ENCODE measurements at places on chromosomes 12 and 14.
A peak's percentile ranks its signal among the peaks of the same experiment; 100 is the strongest.

DNA sequence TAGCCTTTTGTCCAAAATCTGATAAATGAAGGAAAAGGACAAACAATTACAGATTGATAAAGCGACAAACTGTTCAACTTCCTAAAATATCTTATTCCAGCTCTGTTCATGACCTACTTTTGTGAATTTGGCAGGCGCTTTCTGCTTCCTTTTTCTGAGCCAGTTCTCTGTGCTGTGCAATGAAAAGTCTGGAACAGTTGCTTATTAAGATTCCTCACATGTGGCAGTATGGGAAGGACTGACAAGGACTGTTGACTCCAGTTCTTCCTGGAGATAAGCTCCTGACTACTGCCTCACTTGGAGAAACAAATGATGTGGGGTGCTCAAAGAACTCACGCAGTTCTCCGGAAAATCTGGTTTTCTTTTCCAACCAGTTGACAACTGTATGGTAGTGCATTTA, 58.3 kb upstream of the ANP32D start:
- DNase-seq: no peak

DNA sequence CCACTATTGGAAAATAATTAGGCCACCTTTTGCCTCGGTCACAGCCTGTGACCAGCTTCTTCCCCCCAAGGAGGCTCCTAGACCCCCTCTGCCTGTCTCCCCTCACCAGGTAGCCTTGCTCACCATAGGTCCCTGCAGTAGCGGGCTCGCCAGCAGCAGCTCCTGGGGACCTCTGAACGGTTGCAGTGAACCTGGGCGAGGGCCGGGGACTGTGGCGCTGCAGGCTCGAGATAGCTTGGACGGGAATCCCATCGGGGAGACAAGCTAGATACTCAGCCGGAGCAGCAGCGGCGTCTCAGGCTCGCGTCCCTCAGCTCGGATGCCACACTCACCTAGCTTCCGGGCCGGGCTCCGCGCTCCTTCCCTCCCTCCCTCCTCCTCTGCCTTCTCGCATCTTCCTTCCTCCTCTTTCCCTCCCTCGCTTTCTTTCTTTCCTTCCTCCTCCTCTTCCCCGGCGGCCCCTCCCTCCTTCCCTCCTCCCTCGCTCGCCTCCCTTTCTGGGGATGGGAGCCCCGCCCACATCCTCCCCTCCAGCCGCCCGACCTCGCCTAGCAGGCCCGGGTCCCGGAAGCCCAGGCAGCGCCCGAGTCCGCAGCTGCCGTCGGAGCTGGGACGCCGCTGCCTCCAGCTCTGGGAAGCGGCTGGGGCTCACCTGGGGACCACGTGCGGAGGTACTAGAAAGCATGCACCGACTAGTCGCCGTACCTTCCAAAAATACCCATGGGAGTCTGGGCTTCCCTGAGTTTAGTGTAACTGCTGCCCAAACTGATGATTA, at the start of gene BMP4:
Gene BMP4 (minus strand): TSS at position 399 of the 775 bp plus-strand sequence. CDS start 4,603 bp downstream, outside the sequence.
- DNase-seq: no peak

DNA sequence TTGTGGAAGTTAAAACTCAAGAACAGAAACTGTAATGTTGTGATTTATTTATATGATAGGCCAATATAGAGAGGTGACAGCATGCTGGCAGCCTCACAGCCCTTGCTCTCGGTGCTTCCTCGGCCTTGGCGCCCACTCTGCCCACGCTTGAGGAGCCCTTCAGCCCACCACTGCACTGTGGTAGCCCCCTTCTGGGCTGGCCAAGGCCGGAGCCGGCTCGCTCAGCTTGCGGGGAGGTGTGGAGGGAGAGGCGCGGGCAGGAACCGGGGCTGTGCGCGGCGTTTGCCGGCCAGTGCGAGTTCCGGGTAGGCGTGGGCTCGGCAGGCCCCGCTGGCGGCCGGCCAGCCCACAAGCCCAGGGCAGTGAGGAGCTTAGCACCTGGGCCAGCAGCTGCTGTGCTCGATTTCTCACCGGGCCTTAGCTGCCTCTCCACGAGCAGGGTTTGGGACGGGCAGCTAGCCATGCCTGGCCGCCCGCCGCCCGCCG, 65.8 kb upstream of the SLC8A3 start:
- no peak for DNase-seq

GRCh38 chr12:19572920-19573558, 133.7 kb downstream of the AEBP2 start:
- peak; percentile 74 for DNase-seq

GRCh38 chr12:54032627-54033100, at the start of gene HOXC5:
Gene HOXC5 (plus strand): TSS chr12:54033050. CDS start chr12:54033123, 73 bp downstream.
- DNase-seq: peak; percentile 34

DNA sequence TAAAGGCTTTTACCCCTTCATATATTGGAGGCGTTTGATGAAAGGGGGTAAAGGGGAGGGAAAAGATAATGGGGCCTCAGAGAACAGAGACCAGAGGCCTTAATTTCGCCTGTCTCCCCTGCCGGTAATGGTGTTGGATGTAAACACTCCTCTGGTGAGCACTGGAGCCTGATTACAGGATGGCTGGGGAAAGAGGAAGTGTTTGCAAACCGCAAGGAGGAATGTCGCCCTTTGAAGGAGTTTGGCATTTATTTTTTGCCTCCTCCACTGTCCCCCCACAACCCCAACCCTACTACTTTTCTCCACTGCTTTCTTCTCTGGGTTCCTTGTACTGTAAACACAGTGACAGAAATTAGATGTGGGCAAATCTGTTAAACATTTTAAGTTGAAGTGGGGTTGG, 211.9 kb upstream of the TBX3 start:
- DNase-seq: no peak

GRCh38 chr14:79275292-79275655, 936.0 kb downstream of the DIO2 start:
- DNase-seq: no peak

- no peak for DNase-seq
Measured at GRCh38 chr14:61838661-61839245, 76.5 kb downstream of the SNAPC1 start.

GRCh38 chr12:1459339-1459738, 135.0 kb downstream of the FBXL14 start:
- no peak for DNase-seq

DNA sequence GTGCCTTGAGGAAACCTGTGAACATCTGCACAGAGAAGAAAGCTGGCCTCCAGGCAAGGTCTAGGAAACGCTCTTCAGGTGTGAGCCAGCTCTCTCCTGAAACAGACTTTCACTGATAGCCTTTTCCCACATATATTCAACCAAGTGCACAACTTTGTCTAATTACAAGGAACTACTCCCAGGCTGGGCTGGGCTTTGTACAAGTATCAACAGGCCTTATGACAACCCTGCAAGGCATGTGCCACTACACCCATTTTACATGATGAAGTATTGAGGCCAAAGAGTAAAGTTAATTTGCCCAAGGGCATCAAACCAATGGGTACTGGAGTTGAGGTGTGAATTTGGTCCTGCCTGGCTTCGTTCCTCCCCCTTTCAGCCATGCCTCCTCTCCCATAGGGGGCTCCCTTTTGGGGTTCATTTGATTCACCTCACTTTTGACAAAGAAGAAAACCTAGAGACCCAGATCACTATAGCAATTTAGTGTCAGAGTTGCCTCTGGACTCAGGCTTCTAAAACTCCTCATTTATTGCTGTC, 2.1 kb downstream of the CSRP2 start:
- no peak for DNase-seq

GRCh38 chr12:108514468-108514972, 557 bp upstream of the FICD start:
- no peak for DNase-seq

DNA sequence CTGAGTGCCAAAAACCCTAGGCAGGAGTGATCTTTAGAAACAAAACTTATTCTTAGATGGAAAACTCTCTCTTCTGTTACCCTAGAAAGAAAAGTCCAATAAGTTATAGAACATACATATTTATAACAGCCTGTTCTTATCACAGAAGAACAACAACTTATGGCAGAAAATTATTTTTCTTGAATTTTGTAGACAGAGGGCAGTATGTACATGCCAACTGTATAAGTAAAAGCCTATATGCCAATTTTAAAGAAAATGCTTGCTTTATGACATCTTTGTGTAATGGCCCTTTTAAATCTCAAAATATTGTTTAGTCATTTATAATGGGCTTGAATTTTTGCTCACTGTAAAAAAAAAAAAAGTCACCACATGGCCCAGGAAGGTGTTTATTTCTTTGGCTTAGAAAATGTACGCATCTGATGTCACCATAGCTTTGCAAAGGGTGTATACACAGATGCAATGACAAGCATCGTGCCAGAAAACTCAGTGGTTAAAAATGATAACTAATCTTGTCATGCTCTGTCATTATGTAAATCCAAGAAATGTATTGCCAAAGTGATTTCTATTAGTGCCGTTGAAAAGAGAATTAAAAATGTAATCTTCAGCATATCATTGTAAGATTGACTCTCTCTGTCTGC, 38.3 kb upstream of the GRIP1 start:
- no peak for DNase-seq
